Activated CD4-positive, alpha-beta T cell treated with anti-CD3 and anti-CD28 coated beads, Interleukin-2, amount 50 U/mL, for 1 hour (primary cell): ENCODE measurements at places on chromosomes 16 and 17.

DNA sequence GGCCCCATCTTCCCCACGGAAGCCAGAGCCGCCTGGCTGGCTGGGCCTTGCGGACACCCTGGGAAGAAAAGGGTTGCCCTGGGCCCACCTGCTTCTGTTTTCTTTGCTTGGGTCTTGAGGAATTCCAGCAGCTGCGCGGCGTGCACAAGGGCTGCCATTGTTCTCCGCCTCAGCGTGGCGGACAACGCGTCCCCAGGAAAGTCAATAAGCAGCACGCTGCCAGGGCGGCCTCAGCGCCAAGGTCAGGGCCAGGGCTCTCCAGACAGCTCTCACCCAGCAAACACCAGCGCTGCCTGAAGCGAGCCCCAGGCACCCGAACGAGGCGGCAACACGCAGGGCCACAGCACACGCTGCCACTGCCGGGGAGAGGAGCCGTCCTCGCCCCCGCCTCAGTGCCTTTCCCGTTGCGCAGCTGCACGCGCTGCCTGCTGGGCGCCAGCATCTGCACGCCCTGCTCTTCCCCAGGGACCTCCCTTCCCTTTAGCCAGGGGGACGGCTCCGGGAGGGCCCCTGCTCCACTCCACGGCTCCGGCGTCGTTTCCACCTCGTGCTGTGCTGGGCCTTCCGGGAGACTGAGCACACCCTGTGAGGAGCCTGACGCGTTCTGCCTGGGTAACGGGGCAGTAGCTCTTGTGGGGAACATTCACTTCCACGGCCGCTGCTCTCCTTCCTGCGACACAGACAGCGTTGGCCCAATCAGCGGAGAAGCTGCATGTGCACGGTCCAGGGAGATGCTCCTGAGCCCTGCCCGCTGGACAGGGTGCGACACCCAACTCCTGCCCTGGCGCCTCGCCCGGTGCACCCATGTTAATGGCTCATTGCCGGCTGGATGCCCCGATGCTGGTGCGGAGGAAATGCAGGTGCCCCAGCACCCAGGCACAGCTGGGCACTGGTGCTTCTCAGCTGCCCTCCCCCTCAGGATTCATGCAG, 57.8 kb downstream of the LMF1 start:
- DNase-seq, result no peak

DNA sequence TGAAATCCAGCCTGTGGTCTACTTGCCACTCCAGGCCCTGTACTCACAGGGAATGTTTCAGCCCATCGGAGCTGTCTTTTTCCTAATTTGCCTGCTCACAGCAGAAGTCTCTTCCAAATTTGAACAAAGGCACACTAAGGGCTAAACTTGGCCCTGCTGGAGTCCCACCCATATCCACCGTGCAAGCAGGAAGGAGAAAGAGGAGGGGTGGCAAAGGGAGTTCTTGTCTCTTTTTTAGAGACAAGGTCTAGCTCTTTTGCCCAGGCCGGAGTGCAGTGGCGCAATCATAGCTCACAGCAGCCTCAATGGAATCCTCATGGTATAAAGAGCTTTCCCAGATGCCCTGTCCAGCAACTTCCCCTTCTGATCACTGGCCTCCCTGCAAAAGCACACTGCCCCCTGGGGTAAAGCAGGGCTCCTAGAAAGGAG, 2.7 kb upstream of the PRM1 start:
- DNase-seq, result no peak

- no peak for DNase-seq
These were observed 381.1 kb downstream of the WWOX start for GRCh38 chr16:78480588-78480987.

GRCh38 chr16:66334853-66335574, 31.5 kb upstream of the CDH5 start:
- no peak for DNase-seq

- DNase-seq, result no peak
These were observed 1.9 kb upstream of the TRIM37 start for GRCh38 chr17:59108400-59109102.

- no peak for DNase-seq
These were observed 14.5 kb downstream of the C17orf100 start for GRCh38 chr17:6666077-6666521.

GRCh38 chr16:58086381-58087208, 42.6 kb downstream of the CFAP20 start:
- DNase-seq, result no peak

GRCh38 chr16:4319454-4320421, 3.9 kb downstream of the GLIS2 start:
- peak; percentile 46 for DNase-seq

- DNase-seq, result no peak
These were observed 14.0 kb upstream of the KATNB1 start for GRCh38 chr16:57721356-57722209.

- DNase-seq, result no peak
These were observed 87.1 kb downstream of the STX8 start for GRCh38 chr17:9488556-9488955.

- peak; percentile 37 for DNase-seq
These were observed 268.8 kb downstream of the SEC14L1 start for GRCh38 chr17:77409282-77410161.

DNA sequence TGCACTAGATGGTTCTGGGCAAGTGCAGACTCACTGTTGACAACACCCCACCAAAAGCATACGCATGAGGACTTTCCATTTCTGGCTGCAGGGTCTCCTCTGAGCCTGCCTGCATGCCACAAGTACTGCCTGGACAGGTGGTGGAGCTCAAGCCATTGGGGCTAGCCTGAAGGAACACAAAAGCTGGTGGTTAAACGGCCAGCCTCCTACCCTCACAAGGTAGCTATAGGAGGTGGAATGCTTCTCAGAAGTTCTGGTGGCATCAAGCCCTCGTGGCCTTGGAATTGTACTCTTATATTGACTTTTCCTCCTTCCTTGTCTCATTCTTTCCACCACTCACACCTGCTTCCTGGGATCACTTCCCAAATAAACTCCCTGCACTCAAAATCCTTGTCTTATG, 56.6 kb upstream of the BCAR1 start:
- no peak for DNase-seq

DNA sequence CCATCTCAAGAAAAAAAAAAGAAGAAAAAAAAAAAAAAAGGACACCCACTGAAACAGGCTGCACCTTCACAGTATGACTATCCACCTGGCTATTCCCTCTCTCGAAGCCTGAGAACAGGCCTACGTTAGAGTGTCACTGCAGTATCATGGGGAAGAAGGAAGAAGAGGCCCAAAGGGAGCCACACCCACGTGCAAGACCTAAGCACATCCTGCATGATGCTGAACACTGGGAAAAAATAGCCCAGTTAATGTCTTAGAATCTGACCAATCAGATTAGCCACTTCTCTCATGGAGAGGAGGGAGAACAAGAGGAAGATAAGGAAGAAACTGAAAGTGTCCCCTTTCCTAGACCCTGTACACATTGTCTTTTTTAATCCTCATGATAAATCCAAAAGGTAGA, 19.5 kb upstream of the MED13 start:
- DNase-seq, result no peak

DNA sequence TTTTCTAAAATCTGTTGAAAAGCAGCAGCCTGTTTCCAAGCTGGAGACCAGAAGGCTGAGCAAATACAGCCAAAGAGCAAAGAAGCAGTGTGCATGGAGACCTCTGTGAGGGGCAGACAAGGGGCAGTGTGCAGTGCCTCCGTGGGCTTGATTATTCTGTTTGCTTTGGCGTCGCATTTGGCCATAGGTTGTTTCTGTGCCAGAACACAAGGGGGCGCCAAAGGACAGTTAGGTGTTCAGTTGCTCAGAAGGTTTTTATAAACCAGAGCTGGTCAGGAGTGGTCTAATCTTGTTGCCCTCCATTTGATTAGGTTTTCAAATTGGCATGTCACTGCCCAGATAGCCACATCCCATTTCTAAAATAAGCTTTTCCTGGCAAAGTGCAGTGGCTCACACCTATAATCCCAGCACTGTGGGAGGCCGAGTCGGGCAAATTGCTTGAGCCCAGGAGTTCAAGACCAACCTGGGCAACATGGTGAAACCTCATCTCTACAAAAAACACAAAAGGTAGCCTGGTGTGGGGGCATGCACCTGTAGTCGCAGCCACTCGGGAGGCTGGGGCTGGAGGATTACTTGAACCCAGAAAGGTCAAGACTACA, 10.6 kb downstream of the MYH3 start:
- DNase-seq, result peak; percentile 76

- no peak for DNase-seq
These were observed 57.3 kb downstream of the TEX2 start for GRCh38 chr17:64205804-64206203.

GRCh38 chr17:81322271-81323082, 27.4 kb upstream of the SLC38A10 start:
- peak; percentile 38 for DNase-seq

- DNase-seq, result no peak
These were observed 8.6 kb downstream of the ARHGAP17 start for GRCh38 chr16:25006504-25007056.

DNA sequence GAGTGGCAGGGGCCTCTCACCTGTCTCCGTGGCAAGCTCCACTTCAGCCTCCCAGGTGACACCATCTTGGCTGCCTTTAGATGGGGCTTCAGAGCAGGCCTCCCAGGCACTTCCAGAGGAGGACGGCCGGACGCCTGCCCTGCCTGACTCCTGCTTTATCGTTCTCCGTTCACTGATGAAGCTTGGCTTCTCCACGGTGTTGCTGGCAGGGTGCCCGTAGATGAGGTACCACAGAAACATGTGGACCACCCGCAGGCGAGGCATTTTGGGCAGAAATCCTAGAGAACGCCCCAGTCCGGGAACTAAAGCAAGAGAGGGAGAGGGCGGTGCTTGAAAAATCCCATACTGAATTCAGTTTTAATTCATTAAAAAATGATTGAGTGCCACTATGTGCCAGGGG, 54.5 kb downstream of the GTF3C1 start:
- no peak for DNase-seq

GRCh38 chr16:74713325-74713724, 12.7 kb upstream of the MLKL start:
- DNase-seq, result no peak

DNA sequence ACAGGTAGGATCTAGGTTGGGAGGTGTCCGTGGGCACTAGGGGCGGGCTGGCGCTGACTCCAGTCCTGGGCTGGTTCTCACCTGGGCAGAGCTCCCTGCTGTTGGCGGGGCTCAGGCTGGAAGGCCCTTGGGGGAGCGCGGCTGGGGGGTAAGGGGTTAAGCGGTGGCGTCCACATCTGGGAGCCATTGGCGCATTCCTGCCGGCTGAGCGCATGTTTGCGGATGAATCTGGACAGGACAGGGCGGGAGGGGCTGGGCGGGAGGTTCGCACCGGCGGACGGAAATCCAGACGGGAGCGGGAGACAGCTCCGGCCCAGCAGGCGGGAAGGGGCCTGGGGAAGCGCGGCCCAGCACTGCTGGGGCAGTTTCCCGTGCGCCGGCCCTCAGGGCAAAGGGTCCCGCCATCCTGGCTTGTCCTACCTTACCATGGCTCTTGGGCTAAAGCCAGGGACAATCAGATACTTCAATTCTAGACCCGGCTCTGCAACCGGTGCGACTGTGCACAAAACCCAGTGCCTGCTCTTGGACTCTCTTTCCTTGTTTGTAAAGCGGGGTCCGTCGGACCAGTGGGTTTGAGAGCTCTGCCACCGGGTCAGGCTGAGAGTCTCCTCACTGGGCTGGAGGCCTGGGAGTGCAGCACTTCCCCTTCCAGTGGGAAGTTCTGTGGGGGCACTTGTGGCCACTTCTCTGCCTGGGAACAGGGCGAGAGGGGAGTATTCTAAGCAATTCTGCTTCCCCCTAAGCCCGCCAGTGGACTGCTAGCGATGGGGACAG, 7.8 kb downstream of the RARA start:
- no peak for DNase-seq

DNA sequence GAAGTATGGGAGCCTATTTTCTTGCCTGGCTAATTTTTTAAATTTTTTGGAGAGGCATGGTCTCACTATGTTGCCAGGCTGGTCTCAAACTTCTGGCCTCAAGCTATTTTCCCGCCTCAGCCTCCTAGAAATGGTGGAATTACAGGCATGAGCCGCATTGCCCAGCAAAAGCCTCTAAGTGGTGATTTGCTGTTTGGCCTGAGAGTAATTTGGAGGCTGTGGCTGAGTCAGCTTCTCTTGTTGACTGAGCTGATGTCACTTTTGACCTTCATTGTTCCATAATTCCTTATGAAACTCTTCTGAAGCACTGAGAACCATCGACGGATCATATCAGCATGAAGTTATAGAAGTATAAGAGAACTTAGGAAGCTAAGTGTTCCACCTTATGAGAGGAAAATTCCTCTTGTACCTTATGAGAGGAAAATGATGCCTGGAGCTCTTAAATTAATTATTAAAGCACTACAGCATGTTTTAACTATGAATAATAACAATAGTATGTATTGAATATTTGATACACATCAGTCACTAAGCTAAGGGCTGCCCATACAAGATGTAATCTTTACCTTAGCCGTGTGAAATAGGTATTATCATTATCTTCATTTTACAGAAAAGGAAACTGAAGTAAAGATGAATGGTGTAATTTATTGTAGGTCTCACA, 220.8 kb upstream of the MON1B start:
- no peak for DNase-seq

DNA sequence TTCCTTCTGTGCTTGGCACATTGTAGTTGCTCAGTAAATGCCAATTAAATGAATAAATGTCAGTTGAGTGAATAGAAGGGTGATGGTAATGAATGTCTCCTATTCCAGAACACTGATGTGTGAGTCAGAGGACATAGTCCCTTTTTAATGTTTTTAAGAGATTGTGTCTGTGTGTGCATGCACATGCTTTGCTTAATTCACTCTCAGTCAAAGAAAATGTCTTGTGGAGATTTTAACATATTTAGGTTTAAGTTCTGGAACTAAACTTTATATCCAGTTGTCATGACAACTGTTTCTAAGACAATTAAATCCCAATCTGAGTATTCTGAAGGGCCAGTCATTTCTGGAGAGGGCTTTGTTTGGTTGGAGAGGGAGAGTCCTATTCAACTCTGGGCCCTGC, 255.3 kb upstream of the CDH11 start:
- no peak for DNase-seq

- DNase-seq, result peak; percentile 53
These were observed 3.4 kb downstream of the MYO18A start for GRCh38 chr17:29176558-29177351.

GRCh38 chr17:2259769-2260536, 43.6 kb downstream of the SMG6 start:
- peak; percentile 55 for DNase-seq

GRCh38 chr16:11909653-11910545, 5.9 kb downstream of the GSPT1 start:
- no peak for DNase-seq

GRCh38 chr17:79925242-79925957, 86.2 kb upstream of the CBX4 start:
- DNase-seq, result no peak

DNA sequence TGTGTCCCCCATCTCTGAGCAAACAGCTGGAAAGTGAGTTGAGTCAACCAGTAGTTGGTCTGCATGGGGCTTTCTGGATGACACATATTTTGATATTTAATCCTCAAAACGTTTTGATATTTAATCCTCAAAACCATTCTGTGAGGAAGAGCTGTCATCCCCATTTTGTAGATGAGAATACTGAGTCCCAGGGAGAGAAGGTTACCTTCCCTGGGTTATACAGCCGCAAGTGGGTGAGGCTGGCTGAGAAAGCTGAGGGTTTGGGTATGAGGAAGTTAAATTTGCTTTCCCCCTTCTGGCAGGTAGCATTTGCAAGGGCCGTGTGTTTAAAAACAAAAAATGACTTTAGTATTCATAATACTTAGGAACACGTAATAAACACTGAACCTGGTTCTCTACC, 447.2 kb downstream of the XYLT1 start:
- no peak for DNase-seq
